Astrocyte (in vitro differentiated cells and primary cell): ENCODE measurements at places on chromosomes 16 and 17.
A peak's percentile ranks its signal among the peaks of the same experiment; 100 is the strongest.

- no peak for DNase-seq
Observed at GRCh38 chr17:49523706-49524472, 28.8 kb downstream of the NGFR start.

DNA sequence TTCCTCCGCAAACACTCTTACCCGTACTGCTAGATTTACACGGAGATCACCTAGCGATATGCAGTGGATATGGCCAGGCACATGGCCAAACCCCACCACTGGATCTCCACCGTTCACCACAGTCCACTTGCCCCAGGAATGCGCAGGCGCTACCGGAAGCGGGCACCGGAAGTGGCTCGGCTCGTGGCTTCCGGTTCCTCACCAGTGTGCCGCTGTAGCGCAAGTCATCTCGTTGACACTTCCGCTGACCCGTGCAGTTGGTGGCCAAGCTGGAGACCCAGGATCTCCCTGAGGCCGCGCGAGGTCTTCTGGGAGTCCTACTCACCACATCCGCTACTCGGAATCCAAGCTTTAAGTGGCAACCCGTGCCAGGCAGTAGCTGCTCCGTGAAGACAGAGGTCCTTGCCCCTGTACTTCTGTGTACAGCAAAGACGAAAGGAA lies 11.5 kb downstream of the ZNF597 start:
- DNase-seq: peak; percentile 28

GRCh38 chr16:30077656-30078055 lies 1.9 kb downstream of the PPP4C start:
- DNase-seq: no peak

DNA sequence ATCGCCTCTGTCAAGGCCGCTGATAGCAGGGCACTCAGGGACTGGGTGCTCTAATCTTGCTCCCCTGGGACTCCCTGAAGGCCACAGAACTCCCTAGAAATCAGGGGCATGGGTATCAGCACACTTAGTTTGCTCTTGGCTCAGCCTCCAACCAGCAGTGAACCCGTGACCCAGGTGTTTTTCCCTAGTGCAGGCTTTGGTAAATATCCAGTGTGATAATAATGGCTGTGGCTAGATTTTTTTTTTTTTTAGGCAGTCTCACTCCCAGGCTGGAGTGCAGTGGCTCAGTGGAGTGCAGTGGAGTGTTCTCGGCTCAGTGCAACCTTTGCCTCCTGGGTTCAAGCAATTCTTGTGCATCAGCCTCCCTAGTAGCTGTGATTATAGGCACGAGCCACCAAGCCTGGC lies 10.3 kb downstream of the NUPR1 start:
- no peak for DNase-seq

DNA sequence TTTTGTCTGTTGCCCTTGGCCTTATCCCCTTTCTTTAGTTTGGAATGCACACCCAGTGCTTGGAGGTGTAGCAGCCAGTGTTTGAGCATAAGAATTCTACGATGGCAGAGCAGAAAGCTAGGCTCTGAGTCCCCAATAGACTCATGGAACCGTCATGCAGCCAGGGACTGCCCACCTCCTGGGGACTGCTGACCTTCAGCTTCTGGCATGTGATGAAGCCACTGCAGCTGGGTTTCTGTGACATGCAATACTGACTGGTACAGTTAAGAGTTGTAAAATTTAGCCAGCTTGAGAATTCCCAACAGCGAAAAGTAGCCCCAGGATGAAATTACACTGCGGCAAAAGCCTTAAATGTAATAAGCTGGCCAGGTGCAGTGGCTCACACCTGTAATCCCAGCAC lies 9.0 kb upstream of the MAP3K14 start:
- no peak for DNase-seq

DNA sequence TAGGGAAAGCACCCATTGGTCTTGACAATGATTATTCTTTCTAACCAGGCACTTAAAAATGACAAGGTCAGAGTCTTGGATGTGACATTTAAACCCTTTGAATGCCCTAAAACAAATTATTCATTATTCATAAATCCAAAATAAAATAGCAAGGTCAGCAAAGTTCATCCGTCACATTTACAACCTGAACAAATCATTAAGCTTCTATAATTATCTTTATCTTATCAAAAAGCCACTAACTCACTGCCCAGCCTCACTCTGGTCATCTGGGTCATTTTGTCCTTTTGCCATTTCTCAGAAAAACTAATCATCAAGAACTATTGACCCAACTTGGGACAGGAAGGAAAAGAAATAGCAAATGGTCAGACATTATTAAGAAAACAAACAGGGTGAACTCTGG lies 507.3 kb upstream of the CDH8 start:
- no peak for DNase-seq
